ENCODE measurements at places on chromosomes 16 and 17.

DNA sequence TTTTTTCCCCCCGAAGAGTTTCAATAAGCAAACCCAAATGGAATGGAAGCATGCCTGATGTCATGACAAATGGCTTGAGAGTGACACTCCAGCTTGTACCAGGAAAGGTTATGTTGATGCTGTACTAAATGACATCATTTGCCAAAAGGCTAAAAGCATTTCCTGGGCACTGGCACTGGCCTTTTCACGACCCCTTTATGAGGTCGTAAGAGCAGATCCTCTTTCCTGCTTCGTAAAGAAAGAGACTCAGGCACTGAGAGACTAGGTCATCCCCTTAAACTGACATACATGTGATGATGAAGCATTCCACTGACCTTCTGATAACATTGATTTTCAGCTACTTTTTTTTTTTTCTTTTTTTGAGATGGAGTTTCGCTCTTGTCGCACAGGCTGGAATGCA, 30.5 kb downstream of the CEP295NL start:
- DNase-seq = no peak

GRCh38 chr16:83574388-83574787, 233.4 kb upstream of the HSBP1 start:
- peak; percentile 52 for DNase-seq

DNA sequence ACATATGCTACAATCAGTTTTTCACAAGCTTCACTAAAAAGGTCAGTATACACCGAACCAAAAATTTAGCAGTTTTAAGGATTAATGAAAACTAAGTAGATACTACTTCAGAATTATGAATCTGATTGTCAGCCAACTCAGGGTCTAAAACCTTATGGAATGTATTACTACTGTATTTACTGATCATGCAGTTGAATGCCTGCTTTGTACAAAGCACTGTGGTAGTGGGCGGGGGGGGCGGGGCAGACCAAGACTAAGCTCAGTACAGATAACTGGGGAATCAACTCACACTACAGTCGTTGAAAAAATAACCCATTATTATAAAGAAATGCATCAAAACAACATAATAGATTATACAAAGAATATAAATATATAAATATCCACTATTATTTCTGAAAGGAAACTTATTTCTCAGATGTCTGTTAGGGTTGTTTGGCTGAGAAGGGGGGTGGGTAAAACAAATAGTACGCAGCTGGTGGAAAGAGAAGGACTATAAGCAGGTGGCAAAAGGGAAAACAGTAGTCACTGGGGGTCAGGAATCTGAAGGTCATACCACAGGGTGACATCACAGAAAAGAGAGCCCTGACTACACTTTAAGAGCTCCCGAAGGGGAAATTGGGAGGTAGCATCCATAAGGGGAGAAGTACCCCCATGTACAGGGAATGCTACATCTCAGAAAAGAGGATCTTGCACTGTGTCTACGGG, 109.4 kb upstream of the AXIN2 start:
- no peak for DNase-seq

DNA sequence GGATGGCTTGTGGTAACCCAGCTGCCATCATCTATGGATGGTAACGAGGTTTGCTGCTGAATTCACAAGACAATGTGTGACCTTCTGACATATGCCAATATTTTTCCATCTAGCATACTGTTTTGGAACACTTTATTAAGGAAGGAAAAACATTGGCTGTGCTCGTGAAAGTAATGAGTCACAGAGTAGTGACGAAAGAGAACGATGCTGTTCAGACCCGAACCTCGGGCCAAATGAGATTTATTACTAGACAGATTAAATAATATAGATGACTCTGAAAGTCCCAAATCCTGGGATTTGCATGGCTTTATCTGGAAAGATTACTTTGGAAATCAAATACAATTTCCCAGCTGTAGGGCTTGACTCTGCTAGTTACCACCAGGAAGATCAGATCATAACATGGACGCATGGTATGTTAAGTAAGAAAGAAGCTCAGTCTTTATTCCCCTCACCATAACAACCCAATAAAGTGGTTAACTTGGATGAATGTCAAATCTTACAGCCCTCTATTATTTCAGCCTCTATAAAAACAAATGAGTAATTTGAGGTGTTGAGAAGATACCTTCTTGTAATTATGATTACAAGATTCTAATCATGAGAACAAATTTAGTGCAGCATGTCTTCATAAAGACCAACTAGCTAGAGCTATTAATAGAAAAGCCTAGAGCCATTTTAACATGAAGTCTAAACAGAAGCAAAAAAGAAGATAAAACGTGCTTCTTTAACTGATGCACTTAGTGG, 32.6 kb downstream of the ERN1 start:
- DNase-seq = no peak

DNA sequence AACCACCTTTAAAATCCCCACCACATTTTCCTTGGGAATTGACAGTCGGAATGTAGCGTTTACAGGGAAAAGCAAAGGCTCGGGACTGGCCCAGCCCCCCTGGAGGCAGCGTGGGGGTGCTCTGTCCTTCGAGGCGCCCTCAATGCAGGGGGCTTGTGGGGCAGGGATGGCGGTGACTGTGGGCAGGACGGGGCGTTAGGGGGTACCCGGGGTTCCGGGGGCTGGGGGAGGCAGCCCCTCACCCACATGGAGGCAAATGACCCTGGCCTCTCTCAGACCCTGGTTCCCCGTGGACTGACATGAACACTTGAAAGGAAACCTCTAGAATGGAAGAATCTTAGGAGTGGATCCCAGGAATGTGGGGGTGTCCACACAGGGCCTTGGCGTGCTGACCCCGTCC, 78.4 kb upstream of the GNG13 start:
- DNase-seq = no peak

GRCh38 chr17:68829211-68829610, 126.0 kb downstream of the ABCA8 start:
- DNase-seq = no peak

GRCh38 chr16:83768986-83769385, 38.8 kb upstream of the HSBP1 start:
- no peak for DNase-seq

GRCh38 chr16:54987081-54987480, 56.4 kb downstream of the IRX5 start:
- DNase-seq = no peak

GRCh38 chr17:58325289-58325726, 3.3 kb downstream of the TSPOAP1 start:
- DNase-seq = peak; percentile 67

- DNase-seq = no peak
Observed at GRCh38 chr17:27965224-27965623, 72.1 kb upstream of the LYRM9 start.

DNA sequence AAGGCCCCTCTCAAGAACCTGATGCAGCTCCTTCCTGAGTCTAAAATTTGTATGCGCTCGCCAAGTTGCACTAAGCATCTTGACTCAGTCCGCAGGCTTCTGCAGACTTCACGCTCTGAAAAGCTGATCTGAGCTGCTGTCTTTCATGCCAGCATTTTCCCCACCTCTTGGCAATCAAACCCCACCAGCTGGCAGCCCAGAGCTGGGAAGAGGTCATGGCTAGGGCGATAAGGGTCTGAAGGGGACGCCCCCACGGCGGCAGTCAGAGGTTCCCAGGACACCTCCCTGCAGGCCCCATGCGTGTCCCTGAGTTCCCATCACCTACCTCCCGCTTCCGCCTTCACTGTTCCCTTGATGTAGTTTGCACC, 5.1 kb upstream of the UNC13D start:
- DNase-seq = no peak

DNA sequence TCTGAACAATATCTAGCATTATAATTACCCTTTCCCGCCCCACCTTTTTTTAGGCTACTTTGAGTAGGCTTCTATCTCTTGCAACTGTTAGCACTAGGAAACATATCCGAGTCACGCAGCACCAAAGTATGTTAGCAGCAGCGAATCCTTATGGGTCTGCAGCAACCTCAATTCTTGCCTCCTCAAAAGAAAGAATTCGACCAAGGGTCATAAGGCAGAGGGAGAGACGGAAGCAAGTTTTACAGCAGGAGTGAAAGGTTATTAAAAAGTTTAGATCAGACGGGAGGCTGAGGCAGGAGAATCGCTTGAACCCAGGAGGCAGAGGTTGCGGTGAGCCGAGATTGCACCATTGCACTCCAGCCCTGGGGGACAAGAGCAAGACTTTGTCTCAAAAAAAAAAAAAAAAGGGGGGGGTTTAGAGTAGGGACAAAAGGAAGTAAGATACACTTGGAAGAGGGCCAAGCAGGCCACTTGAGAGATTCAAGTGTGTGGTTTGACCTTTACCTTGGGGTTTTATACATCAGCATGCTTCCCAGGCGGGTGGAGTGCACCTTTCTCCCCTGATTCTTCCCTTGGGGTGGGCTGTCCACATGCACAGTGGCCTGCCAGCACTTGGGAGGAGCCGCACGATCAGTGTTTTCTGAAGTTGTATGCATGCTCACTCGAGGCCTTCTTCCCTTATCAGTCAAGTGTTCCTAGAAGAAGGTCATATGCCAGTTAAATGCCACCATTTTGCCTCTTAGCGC, 67.7 kb downstream of the HLF start:
- no peak for DNase-seq

- DNase-seq = no peak
Observed at GRCh38 chr16:28145796-28146195, 66.0 kb downstream of the XPO6 start.

DNA sequence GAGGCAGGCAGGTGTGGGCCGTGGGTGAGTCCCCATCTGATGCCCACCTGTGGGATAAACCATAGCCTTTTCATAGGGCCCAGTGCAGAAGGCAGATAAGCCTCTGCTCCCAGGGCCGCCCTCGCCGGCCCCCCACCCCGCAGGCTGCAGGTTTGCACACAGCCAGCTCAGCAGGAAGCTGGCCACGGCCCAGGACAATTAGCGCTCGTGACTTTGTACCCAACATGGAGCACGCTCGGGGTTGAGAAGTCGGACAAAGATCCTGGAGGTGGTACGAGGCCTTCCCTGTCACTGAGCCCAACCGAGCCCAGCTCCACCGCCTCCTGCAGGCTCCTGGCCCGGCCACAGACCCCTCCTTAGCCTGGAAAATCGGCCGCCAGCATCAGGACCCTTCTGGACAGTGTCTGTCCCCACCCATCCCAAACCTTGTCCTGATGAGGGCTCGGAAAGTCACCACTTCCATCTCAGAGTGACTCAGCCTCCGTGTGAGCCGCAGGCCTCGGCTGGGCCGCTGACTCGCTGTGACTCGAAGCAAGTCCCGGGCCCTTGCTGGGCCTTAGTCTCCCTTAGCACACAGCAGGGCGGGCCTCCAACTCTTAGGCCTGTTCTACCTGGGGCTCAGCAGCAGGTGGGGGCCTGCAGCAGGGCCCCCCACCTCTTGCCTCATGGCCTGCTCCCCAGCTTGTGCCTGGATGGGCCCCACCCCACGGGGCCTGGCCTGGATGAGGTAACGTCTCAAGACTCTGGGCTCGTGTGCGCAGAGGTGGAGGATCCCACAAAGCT, 22.7 kb downstream of the FAM83G start:
- DNase-seq = no peak

DNA sequence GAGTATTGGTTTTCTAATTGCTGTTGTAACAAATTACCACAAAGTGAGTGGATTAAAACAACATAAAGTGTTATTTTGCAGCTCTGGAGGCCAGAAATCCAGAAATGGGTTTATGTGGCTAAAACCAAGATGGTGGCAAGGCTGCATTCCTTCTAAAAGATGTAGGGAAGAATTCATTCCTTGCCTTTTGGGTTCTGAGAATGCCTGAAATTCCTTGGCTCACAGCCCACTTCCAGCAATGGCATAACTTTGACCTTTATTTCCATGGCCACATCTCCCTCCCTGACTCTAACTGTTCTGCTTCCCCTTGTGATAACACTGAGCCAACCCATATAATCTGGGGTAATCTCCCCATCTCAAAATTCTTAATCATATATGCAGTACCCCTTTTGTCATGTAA, 269.6 kb upstream of the RPL38 start:
- no peak for DNase-seq

GRCh38 chr16:51538707-51539498, 387.8 kb upstream of the SALL1 start:
- DNase-seq = peak; percentile 51

DNA sequence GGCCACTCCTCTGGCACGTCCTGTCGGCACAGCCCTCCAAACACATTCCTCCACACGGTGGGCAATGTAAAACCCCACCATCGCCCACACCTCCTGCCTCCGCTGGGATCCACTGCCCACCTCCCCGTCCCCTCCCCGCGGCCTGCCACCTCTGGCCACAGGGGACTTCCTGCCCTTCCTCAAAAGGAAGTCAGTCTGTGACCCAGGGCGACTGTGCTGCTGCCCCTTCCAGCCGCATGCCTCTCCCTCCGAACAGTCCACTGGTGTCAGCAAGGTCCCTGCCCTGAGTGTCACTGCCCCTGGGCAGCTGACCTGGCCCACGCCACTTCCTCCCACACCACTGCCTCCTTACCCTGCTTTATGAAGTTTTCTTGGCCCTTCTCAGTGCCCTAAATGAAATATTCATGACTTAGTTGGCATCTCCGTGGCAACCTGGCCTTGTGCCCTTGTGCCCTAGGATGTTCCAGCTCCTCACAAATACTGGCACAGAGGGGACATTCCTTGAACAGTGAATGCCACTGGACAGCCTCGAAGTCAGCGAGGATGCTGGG, 2.0 kb downstream of the PLD6 start:
- no peak for DNase-seq

GRCh38 chr17:62727916-62728672, 80.0 kb downstream of the MARCHF10 start:
- no peak for DNase-seq

GRCh38 chr17:8739097-8739496, 5.5 kb downstream of the CCDC42 start:
- DNase-seq = peak; percentile 79

- DNase-seq = no peak
Observed at GRCh38 chr16:87016046-87017035, 300.9 kb downstream of the C16orf95 start.

DNA sequence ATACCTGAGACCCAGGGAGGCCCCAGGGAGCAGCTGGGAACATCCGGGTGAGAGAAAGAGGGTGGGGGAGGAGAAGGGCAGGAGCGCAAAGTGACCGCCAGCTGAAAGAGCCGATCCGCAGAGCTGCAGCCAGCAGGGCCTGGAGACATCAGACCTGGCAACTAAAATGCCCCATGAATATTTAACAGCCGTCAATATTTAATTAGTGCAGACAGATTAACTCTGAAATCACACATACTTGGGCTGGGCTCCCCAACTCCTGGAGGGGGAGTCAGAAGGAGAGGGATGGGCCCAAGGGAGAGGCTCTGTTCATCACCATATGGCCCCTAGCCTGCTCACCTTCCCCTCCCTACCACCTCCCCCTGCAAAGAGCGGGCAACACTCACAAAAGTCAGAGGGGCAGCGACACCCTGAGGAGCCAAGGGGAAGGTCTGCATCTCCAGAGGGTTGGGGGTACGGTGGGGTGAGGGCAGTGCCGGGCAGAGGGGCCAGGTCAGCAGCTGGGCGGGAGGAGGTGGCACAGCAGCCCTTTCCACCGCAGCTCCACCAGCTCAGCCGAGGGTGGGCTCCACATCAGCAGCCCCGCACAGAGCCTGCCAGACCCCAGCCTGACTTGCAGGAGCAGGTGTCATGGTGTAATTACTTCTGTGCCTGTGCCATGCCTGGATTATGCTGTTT, 61.9 kb upstream of the CCL1 start:
- peak; percentile 54 for DNase-seq

DNA sequence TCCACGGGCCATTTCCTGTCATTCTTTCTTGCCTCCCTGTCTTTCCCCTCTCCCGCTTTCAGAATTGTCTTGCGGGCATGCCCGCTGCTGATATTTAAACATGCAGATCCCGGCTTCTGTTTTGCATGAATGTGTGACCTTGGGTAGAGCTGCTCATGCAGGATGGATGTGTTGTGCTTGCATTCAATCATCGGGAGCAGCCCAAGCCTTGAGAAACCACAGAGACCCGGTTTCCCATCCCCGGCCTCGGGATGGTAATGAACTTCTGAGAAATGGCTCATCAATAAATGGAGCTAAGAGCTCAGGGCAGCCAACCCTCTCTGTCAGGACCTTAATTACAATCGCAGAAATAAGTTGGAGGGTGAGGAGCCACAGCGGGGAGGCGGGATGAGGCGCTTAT, 303.7 kb upstream of the TNRC6C start:
- DNase-seq = no peak
